ENCODE measurements at places on chromosomes 4 and X. TPM values are rescaled to one million over a fixed set of nuclear protein-coding genes. Genes with fewer than 3 reads are reported as not detected.
A peak's percentile ranks its signal among the peaks of the same experiment; 100 is the strongest.

DNA sequence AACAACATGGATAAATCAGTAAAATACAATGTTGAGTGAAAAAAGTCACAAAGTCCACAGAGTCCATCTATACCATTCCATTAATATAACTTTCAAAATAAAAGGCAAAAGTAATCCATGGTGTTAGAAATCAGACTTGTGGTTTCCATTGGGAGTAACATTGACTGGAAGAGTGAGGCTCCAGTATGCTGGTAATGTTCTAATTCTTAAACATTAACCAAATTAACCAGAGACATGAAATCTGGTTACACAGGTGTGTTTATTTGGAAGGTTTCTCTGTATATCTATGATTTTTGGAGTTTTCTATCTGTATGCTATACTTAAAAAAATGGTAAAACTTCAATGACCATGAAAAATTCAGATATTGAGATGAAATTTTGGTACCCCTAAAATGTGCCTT, 42.6 kb downstream of the SULT1B1 start:
- no peak for DNase-seq

GRCh38 chrX:106955004-106955772, 35.0 kb downstream of the CLDN2 start:
- no peak for DNase-seq

DNA sequence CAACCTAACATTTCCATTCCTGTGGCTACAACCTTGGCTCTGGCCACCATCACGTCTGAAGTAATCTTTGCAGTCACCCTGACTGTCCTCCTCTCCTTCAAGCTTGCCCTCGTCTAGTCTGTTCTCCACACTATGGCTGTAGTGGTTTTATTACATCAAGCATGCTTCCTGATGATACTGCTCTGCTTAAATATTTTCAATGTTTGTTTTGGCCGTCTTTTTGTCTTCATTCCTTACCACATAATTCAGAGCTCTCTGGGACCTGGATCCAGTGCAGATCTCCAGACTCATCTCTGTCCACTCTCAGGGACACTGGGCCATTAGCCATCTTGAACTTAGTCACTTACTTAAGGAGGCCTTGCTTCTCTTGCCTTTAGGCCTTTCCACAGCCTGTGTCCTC, 27.7 kb upstream of the FREM3 start:
- no peak for DNase-seq

DNA sequence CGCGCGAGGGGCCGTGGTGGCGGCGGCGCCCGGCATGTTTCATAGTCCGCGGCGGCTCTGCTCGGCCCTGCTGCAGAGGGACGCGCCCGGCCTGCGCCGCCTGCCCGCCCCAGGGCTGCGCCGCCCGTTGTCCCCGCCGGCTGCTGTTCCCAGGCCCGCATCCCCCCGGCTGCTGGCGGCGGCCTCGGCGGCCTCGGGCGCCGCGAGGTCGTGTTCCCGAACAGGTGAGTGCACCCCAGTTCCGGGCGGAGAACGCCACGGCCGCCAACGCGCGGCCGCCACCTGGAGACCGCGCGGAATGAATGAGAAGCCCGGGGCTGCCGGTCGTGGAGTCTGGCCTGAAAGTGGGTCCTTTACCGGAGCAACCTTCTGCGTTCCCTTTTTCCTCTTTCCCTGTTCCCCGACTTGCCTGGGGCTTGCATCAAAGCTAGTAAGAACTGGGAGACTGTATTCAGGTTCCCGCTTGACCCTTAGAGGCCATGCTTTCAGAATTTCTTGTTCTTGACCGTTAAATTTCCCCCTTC, 429 bp downstream of the NOCT start:
- DNase-seq: peak; percentile 39

DNA sequence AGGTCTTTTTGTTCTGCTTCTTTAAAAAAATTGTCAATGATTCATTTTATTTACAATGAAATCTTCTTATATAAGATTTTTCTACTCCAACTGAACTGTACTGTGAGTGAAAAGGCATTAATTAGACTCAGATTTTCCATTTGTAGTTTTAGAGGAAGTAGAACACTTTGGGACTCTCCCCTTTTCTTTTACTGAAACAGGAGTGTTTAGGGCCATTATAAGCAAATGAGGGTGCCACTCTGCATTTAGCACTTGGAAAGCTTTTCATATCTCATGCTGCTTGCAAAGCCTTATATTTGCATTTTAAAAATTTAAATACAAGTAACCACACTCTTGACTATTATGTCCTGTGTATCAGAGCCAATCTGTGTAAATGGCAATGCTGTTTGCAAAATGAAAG, 584.3 kb downstream of the KLHL13 start:
- DNase-seq: no peak

The STK26 gene
- 12.8 TPM for polyA plus RNA-seq

The MAEA gene
- 69.1 TPM for polyA plus RNA-seq

The RTL3 gene
- 0.07 TPM for polyA plus RNA-seq

The RBPJ gene
- polyA plus RNA-seq: 98.4 TPM

The ARAP2 gene
- polyA plus RNA-seq: 4.8 TPM

The ZBTB49 gene
- polyA plus RNA-seq: 8.8 TPM

The AWAT1 gene
- 0.08 TPM for polyA plus RNA-seq

Data from right lung (tissue), 10 donors.